ENCODE measurements at places on chromosomes 7 and 10. TPM values are rescaled to one million over a fixed set of nuclear protein-coding genes. Genes with fewer than 3 reads are reported as not detected.

The SPDYE9 gene
- not detected for total RNA-seq

The GNG11 gene
- 29.0 TPM for total RNA-seq

The CPA2 gene
- total RNA-seq, result not detected

The CPXM2 gene
- not detected for total RNA-seq

The NEUROD6 gene
- total RNA-seq, result not detected

The MRLN gene
- not detected for total RNA-seq

The CPA4 gene
- 14.7 TPM for total RNA-seq

The PAPOLB gene
- total RNA-seq, result not detected

The AGR2 gene
- not detected for total RNA-seq

All from SJSA1 (cell line).